GM23248 (cell line): ENCODE measurements at places on chromosomes 4 and X. TPM values are rescaled to one million over a fixed set of nuclear protein-coding genes. Genes with fewer than 3 reads are reported as not detected.

DNA sequence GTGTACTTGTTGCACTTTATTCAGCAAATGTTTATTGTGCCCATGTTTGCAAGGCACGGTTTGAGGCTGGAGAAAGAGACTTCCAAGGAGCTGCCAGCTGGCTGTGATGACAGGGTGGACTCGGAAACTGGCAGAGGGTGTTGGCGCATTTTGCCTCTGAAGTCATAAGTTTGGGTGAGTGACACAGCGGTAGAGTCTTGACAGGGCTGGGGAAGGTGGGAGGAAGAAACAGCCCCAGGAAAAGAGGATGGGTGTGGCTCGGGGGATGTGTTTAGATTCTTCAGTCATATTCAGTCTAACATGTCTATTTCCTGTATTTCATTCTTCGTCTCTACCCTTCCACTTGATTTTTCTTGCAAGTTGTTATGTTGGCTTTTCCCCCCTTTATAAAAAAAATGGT lies 77.0 kb upstream of the STOX2 start:
- no peaks in the 10 kb centered on the region for H3K36me3 ChIP-seq
- H3K4me1 ChIP-seq: no peaks in the 10 kb centered on the region
- DNase-seq: no peak
- no peak overlapping the region for H3K4me3 ChIP-seq
- no peak overlapping the region for H3K27ac ChIP-seq

DNA sequence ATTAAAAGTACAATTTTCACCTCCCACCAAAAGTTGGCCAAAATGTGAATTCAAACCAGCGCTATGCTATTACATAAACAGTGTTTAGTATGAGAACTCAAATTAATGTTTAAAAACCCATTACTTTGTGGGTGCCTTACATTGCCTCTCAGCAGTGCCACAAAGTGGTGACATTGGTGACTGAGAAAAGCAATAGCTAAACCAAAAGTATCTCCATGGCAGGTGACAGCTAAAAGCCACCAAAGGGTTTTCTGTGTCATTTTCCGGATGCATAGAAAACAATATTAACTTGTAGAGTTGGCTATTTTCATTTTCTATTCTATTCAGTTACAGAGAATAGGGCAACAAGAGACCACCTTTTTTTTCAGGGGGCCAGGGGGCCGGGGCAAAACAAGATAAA lies 261.2 kb downstream of the MAPK10 start:
- H3K36me3 ChIP-seq: no peaks in the 10 kb centered on the region
- no peaks in the 10 kb centered on the region for H3K4me1 ChIP-seq
- no peak overlapping the region for H3K4me3 ChIP-seq
- no peak for DNase-seq
- H3K27me3 ChIP-seq: no peaks in the 10 kb centered on the region
- H3K27ac ChIP-seq: no peak overlapping the region

DNA sequence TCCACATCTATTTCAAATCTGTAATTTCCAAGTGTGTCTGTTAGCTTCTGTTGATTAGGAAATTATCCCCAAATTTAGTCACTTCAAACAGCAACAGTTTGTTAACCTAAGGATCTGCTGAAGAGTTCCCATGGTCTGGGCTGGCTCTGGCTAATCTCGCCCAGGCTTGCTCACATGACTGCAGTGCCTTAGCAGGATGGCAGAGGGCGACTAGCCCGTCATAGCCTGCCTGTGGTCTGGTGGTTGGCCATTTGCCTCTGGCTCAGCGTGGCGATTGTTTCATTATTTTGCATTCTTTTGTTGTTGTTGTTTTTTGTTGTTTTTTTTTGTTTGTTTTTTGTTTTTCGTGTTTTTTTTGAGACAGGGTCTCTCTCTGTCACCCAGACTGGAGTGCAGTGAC lies 264.0 kb downstream of the TRIML1 start:
- no peak for DNase-seq
- no peaks in the 10 kb centered on the region for H3K27me3 ChIP-seq
- H3K36me3 ChIP-seq: no peaks in the 10 kb centered on the region
- no peaks in the 10 kb centered on the region for H3K4me1 ChIP-seq
- H3K27ac ChIP-seq: no peak overlapping the region

GABRG1 gene
- total RNA-seq: not detected in 2 replicates

PGAM4 gene
- total RNA-seq: not detected in 2 replicates
